ENCODE measurements at places on chromosomes 2 and 18. TPM values are rescaled to one million over a fixed set of nuclear protein-coding genes. Genes with fewer than 3 reads are reported as not detected.

GRCh38 chr2:173666171-173666888 is 298.8 kb downstream of the SP3 start:
- no peaks in the 10 kb centered on the region for H3K4me1 ChIP-seq
- no peak overlapping the region for H3K27ac ChIP-seq
- no peaks in the 10 kb centered on the region for H3K36me3 ChIP-seq
- peaks cover 19% of the 10 kb centered on the region for H3K27me3 ChIP-seq
- DNase-seq = no peak
- no peak overlapping the region for H3K4me3 ChIP-seq

DNA sequence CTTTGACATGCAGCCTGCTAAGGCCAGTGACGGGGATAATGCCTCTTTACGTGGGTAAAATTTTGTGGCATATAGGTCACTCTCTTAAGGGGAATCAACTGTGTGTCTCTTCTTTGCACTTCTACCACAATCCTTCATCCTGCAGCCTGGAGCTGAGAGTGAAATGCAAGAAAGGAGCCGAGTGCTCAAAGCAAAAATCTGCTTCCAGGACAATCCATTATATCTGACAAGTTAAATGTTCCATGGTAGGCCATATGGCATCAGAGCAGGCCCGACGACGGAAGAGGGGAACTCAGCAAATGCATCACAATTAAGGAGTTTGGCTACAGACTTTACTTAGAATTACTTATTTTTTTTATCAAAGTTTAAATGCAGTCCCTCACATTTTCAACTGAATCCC is 171.2 kb downstream of the TCF4 start:
- peaks cover under 1% of the 10 kb centered on the region for H3K27me3 ChIP-seq
- DNase-seq = no peak
- no peak overlapping the region for H3K4me3 ChIP-seq
- no peaks in the 10 kb centered on the region for H3K4me1 ChIP-seq
- no peak overlapping the region for H3K27ac ChIP-seq

GRCh38 chr2:106096299-106097037 is 97.6 kb downstream of the UXS1 start:
- peaks cover 71% of the 10 kb centered on the region for H3K4me1 ChIP-seq
- DNase-seq = peak; percentile 43
- no peaks in the 10 kb centered on the region for H3K27me3 ChIP-seq
- peak overlapping the region; percentile 94 for H3K27ac ChIP-seq
- H3K36me3 ChIP-seq = peaks cover 51% of the 10 kb centered on the region

- H3K36me3 ChIP-seq = no peaks in the 10 kb centered on the region
- H3K4me3 ChIP-seq = no peak overlapping the region
- no peaks in the 10 kb centered on the region for H3K27me3 ChIP-seq
- no peaks in the 10 kb centered on the region for H3K4me1 ChIP-seq
These were observed 185.5 kb downstream of the CCDC85A start for GRCh38 chr2:56369316-56369715.

DNA sequence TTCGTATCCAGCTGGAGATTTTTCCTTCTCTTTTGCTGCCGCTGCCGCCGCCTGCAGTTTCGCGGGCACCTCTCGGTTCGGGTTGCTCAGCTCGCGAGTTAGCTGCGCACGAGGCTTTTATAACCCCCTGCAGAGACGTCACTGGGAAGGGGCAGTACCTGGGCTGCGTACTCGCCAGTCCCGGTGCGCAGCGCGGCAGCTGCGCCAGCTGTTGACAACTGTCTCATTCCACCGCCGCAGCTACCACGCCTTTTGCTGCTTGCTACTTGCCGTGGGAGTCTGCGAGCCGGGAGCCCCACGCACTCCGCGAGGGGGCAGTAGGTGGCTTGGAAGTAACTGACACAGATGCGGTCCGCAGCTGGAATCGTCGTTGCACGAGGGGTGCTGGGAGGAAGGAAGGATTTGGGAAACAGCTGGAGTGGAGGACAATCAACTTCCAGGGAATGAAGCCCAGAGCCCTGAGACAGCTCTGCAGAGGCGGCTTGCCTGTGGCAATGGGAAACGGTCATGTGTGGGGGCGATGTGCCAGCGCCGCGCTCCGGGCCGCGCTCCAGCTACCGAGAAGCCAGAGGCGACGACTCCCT is at the start of gene TACR1:
Gene TACR1, minus strand, starts transcription at position 93 of the 584 bp plus-strand sequence. CDS start 586 bp downstream, outside the sequence.
- H3K27me3 ChIP-seq = peaks cover 64% of the 10 kb centered on the region
- peak within 1 kb of the TSS; percentile 86 for H3K4me3 ChIP-seq
- peak; percentile 3 for DNase-seq
- H3K36me3 ChIP-seq = no peaks in the 10 kb centered on the region
- H3K27ac ChIP-seq = no peak within 1 kb of the TSS
- peaks cover 11% of the 10 kb centered on the region for H3K4me1 ChIP-seq

GRCh38 chr2:74872389-74872836 is 38.5 kb downstream of the HK2 start:
- DNase-seq = no peak
- peaks cover 45% of the 10 kb centered on the region for H3K36me3 ChIP-seq
- peaks cover 9% of the 10 kb centered on the region for H3K4me1 ChIP-seq
- no peak overlapping the region for H3K4me3 ChIP-seq

- H3K36me3 ChIP-seq = no peaks in the 10 kb centered on the region
- no peak overlapping the region for H3K27ac ChIP-seq
- peaks cover 6% of the 10 kb centered on the region for H3K4me1 ChIP-seq
- no peak overlapping the region for H3K4me3 ChIP-seq
- DNase-seq = no peak
- H3K27me3 ChIP-seq = peaks cover 28% of the 10 kb centered on the region
These were observed 13.4 kb downstream of the DOK1 start for GRCh38 chr2:74567881-74568280.

Gene AQP12B
- not detected for total RNA-seq

Gene CCL20
- total RNA-seq = not detected

Gene KIAA2012
- not detected for total RNA-seq

All from naive thymus-derived CD8-positive, alpha-beta T cell (primary cell).